ENCODE measurements at places on chromosomes 12 and 14. TPM values are rescaled to one million over a fixed set of nuclear protein-coding genes. Genes with fewer than 3 reads are reported as not detected.

The KRT78 gene
- total RNA-seq: not detected

DNA sequence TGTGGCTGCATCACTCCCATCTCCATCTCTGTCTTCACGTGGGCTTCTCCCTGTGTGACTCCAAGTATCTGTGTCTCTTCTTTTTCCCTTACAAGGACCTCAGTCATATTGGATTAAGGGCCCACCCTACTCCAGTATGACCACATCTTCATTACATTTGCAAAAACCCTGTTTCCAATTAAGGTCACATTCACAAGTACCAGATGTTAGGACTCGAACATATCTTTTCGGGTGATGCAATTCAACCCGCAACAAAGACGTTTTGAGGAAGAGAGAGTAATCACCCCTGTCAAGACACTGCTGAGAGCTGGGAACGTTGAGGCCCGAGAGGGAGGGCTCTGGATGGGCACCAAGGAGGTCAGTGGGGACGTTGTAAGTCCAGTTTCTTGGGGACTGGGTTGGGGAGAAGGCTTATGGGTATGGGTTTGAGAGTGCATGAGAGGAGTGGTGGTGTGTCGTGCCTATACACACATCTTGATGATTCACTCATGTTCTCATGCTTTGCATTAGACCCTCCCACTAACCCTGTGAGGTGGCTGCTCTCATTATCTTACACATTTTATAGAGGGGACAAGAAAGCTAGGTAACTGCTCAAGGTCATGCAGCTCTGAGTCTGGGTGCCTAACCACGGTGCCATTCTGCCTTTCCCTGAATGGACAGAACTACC is 12.1 kb upstream of the IFI27 start:
- DNase-seq: no peak

- DNase-seq: no peak
Measured at GRCh38 chr14:30240685-30241084, 313.0 kb upstream of the PRKD1 start.

- peak; percentile 69 for DNase-seq
Measured at GRCh38 chr12:110846615-110847566, at the start of gene CCDC63. CCDC63 (plus strand) TSS chr12:110846987; CDS start chr12:110852955, 5,968 bp downstream.

DNA sequence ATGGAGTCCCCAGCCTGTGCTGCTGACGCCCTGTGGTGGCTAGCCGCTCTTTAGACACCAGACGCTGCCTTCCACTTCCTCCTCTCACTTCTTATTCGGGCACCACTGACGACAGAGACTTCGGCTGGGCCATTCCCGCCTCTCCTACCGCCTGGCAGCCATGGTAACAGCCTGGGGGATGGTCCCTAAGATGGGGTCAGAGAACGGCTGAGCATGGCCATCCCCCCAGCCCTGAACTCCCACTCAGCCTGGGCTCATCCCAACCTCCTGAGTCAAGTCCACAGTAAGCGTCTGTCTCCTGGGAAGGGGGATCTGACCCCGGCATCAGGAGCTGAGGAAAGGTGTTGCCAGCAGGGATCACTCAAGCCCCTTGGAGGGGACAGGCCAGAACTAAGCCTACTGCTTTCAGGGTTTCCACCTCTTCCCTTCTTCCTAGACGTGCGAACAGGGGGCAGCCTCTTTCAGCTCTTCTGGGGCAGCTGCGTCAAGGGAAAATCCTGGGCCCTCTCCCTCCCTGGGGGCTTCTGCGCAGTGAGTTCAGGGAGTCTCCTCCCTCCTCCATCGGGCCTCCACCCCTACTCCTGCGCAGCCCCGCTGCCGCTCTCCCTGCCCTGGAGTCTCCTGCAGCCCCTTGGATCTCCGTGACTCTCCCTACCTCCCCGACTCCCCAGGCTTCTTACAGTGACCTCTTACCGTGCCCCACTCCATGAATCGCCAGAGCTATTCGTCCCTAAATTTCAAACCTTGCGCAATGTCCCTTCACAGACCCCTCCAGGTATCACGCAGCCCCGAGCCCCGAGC is 643 bp upstream of the TAMALIN start:
- DNase-seq: peak; percentile 76
